Activated CD8-positive, alpha-beta memory T cell treated with anti-CD3 and anti-CD28 coated beads for 4 hours (primary cell): ENCODE measurements at places on chromosomes 2 and 18.

DNA sequence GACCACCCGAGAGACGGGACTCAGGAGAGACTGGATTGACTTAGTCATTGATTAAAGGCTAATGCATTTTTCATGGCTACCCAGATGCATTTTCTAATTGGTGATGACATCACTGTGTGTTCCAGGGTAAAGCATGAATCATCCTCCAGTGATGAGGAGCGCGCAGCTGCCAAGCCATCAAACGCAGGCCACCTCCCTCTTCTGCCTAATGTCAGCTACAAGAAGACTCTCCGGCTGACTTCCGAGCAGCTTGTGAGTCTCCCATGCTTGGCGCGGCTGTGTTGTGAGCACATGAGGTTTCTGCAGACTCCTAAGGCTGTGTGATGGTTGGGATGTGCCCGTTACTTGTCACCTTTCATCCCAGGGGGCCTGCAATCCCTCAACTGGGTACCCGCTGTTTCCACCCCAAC lies 56.4 kb downstream of the LPIN1 start:
- no peak for DNase-seq

- DNase-seq = no peak
Observed at GRCh38 chr2:142180820-142181533, 50.2 kb upstream of the LRP1B start.

DNA sequence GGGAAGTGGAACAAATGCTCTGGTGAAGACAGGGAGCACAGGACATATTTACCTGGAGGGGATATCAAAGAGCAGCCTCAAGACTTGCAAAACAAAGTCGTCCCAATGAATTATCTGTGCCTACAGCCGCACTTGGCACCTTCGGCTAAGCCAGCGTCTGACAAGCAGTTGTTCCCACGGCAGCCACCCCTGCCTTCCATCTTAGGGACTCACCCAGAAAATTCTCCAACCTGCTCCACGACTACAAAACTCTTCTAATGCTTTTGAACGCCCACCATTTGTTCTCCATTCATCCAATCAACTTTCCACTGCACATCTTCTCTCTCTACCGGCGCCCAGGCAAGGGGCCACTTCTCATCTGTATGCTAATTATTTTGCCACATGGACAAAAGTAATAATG lies 7.0 kb downstream of the MYT1L start:
- DNase-seq = no peak

GRCh38 chr18:55633032-55633431 lies 45.0 kb upstream of the TCF4 start:
- no peak for DNase-seq

GRCh38 chr2:108115868-108116267 lies 123.9 kb upstream of the SULT1C3 start:
- DNase-seq = no peak

DNA sequence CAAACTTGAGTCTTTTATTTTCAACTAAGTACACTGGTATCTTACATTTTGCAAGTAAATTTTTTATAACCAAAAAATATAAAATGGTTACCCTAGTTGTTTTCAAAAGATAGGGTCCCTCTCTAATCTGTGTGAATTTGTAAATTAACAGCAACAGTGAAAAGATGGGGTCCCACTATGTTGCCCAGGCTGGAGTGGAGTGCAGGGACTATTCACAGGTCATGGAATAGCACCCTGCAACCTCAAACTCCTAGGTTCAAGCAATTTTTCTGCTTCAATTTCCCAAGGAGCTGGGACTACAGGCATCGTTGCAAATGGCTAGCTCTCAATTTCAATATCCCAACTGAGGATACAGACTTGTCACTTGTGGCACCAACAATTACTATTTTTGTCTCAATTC lies 12.1 kb downstream of the CCT4 start:
- DNase-seq = no peak

DNA sequence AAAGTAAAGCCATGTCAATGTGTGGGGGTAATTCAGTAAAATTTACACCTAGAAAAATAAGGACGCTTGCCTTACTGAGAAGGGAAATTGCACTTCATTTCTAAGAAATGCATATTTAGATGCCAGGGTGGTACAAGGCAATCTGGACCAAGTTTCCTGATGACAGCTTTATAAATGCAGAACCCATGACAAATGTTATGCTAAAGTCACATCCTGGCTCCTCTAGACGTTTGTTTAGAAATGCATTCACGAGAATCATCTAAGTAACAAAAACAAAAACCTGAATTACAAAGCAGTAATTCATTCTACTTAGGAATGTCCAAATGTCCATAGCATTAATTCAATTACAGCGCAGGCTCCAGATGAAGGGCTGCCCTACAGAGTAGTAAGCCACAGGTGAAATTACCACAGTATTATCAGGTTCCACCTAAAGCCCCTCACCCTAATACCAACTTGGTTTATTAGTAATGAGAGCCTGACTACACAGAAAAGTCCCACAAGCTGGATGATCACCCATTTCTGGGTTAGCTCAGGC lies 49.8 kb downstream of the REV1 start:
- no peak for DNase-seq

DNA sequence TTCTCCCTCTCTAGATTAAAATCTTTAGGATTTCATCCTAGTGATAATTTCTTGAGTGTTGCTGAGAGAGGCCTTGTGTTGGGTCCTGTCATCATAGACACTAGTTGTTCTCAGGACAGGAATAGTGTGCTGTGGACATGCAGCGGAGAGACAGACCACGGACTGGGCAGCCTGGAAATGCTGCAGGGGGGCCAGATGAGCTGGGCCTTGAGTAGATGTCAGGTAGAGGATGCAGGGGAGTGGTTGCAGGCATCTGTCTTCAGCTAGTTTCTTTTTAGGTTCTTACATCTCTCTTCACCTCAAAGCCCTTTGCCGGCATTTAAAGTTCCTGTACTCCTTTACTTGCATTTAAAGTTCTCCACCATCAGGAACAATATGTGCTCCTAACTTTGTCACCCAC lies 42.8 kb downstream of the SP110 start:
- no peak for DNase-seq

DNA sequence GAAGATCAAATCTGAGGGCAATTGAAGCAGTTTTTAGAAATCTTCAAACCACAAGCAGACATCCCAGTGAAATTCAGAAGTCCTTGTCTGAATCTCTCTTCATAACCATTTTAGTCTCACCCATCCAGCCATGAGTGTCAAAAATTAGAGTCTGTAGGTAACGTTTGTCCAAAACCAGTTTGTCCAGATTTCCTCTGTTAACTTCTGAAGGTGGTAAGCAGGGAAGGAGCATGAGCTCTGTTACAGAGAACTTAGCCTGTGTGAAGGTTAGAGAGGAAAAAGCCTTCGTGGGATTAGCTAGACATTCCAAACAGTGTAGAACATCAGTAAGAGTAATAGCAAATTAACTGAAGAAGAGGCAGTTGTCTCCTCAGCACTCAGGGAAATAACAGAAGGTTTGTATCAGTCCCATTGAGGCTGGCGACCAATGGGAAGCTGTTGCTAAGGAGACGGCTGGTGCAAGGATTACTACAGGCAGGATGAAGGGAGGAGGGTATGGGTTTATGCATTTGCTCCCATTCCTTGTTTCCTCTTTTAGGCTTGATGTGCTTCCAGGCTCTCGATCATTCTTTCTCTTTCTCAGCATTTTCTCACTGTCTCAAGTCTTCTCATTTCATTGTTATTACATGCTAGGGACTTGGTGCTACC lies 8.7 kb upstream of the GPR155 start:
- no peak for DNase-seq

DNA sequence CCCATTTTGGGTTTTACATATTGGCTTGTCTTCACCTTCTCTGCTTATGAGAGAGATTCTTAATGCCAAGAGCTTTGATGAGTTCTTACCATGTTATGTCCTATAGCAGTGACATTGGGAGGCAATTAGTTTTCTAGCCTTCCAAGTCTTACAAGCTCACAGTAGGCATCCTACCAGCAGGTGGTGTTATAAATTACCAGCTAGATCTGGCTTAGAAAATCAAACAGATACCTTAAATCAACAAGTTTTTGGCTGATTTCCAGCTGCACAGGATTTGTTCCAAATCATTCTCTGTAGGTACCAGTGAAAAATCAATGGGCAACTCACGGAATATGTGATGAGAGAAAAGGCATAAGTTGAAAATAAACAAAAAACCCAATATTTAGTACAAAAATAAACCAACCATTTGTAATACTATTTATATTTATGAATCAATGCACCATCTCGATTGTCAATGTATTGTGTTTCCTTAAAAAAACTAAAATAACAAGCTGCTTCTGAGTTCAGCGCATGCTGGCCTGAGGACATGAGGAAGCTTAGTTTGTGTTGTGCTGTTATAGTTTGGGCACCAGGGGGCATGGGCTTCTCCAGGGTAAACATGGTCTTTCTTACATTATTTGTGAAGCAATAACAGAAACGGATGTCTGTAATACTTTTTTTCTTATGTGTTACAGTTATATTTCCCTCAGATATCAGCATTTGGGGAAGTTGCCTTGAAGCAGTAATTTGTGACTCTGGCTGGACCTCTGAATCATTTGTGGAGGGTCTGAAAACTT lies 34.1 kb upstream of the NXPH2 start:
- DNase-seq = no peak
